ENCODE measurements at places on chromosomes 5 and 9.

DNA sequence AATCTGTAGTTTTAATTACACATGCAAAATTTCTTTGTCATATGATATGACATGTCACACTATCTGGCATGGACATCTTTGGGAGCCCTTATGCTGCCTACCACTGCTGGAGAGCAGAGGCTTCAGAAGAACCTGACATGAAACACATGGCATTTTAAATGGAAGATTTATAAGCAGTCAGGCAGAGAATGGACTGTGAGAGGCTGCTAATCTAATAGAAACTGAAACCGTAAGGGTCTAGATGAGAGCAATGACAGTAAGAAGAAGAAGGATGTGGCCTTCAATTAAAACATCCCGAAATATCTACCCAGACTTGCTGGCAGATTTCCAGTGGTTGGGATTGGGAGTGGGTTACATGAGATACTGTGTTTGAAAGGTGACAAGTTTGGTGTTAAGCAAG is 149.8 kb downstream of the MACIR start:
- no peak for DNase-seq

- no peak for DNase-seq
Observed at GRCh38 chr5:4630031-4630430, 510.1 kb upstream of the ADAMTS16 start.

GRCh38 chr5:139671096-139671841 is 23.1 kb downstream of the CXXC5 start:
- no peak for DNase-seq

DNA sequence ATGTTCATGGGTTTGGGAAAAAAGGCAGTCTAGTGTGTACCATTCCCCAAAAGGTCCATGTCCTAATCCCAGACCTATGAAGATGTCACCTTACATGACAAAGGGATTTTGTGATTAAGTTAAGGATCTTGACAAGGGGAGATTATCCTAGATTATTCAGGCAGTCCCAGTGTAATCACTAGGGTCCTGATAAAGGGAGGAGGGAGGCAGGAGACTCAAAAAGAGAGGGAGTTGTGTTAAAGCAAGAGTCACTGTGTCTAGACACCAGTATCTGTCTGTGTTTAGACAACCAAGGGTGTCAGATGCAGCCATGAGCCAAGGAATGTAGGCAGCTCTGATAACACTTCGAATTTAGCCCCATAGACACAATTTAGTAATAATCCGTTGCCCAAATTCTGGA is 49.5 kb downstream of the DPYSL3 start:
- no peak for DNase-seq

DNA sequence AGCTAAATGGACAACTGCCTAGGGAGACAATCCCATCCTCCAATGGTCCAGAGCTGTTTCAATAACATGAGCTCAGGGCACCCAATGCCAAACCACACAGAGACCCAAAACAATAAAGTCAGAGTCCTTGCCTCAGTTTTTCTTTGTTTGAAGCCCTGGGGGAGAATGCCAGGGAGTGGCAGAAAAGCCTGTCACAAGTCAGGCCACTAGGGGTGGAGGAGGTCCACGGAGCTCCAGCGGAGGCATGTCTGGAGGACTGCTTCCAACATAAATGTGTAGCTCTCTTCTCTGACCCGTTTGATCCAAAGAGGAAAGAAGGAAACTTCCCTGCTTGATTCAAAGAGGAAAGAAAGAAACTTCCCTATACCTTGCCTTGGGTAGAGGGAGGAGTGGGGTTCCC is 175.3 kb downstream of the HSPA4 start:
- DNase-seq, result no peak

DNA sequence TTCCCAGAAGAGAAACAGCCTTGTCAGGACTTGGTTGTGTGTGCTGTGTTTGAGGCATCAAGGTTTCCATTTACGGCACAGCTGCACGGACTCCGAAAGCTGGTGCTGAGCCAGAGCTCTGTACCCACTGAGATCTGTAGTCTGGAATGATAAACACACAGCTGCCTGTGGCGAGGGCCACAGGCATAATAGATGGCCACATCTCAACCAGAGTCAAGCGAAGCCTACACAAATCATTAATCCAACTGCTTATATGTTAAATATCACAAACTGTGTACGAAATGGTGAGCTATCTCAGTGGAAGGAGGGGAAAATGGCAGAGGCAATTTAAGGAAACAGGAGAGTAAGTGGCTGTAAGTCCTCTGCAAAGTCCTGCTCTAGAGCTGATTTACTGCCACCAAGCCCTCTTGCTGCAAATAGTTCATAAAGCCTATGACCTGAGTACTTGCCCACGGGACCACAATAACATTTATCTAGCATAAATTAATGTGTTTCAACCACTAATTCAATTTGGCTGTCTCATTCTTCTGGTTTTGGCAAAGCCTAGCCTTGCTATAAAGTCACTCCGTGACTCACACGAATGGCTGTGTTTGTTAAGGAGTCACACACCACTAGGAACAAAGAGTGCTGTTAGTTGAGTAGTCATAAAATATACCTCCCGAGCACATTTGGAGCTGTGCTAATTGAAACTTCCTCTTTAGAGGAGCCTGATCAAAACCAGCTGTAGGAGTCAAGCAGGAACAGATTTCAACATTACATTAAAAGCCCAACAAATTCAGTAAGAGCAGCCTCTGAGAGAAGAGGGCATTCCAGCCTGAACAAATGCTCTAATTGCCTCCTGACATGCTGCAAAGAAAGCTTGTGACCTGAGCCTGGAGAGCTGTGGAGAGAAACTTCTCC is 738.6 kb upstream of the ZNF608 start:
- DNase-seq, result peak; percentile 98

- DNase-seq, result peak; percentile 39
Observed at GRCh38 chr5:9622971-9623421, 7.2 kb downstream of the TAS2R1 start.

DNA sequence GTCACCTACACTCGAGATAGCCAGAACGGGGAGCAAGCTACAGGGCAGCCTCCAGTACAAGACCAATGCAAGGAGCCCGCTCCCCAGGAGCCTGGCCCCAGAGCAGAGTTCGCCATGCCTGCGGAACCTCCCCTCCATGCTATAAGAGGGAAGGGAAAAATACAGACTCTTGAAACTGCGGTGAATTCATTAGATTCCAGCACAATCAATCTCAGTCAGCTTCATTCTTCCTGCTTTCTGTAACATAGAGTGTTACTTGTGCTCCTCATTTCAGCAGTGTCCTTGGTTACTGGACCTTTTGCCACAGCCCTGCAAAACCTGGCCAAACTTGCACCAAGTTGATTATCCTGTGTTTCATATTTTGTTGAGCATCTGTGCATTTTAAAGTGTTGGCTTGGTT is 22.2 kb upstream of the CREBRF start:
- DNase-seq, result no peak

DNA sequence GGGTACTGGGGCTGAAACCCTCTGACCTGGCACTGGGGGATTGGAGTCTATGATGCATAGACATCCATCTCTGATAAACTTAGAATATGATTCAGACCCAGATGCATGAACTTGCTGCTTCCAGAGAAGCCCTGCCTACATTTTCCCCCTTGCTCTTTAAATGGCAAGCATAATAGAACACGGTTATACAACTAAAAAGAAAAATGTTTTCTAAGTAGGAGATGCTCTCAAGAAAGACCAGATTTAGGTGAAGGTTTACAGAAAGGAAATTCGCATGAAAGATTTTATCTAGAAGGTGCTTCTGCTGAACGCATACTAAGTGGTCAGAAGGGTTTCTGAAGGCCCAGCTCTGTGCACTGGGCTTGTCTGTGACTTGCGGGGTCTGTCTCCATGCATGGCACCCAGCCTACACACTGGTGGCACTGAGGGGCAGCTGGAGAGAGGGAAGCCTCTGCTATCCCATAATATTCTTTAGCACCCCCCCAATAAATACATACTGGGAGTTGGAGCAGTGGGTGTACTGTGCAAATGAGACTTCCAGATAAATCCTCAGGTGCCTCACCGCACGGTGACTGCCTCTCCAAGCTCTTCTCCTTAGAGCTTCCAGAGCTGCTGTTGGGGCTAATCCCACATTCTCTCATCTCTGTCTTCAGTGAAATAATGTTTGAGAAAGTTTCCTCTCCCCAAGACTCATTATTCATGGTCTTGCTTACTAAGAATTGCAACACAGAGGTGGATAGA is 114.6 kb downstream of the FSTL4 start:
- DNase-seq, result no peak

GRCh38 chr5:83357621-83358231 is 113.8 kb upstream of the VCAN start:
- DNase-seq, result no peak

DNA sequence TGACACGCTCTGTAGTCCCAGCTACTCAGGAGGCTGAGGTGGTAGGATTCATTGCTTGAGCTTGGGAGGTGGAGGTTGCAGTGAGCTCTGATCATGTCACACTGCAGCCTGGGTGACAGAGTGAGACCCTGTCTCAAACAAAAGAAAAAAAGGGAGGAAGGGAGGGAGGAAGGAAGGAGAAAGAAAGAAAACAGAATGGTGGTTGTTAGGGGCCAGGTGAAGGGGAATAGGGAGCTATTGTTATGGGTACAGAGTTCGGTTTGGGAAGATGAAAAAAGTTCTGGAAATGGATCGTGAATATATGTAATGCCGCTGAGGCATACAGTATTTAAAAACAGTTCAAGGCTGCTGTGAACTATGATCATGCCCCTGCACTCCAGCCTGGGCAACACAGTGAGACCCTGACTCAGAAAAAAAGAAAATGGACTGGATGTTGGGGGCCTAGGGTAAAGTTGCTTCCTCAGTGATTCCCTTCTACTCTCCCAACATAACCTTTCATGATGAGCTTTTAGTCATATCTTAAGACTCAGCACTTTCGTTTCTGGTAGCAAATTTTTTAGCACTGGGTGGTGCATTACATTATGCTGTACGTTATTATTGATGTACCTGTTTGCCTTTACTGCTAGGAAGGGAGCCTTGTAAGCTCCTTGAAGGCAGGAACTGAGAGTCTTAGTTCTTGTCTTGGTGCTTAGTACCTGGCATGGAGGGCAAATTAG is 4.0 kb downstream of the CTNNA1 start:
- no peak for DNase-seq
